ENCODE measurements at places on chromosomes 2 and 18.

DNA sequence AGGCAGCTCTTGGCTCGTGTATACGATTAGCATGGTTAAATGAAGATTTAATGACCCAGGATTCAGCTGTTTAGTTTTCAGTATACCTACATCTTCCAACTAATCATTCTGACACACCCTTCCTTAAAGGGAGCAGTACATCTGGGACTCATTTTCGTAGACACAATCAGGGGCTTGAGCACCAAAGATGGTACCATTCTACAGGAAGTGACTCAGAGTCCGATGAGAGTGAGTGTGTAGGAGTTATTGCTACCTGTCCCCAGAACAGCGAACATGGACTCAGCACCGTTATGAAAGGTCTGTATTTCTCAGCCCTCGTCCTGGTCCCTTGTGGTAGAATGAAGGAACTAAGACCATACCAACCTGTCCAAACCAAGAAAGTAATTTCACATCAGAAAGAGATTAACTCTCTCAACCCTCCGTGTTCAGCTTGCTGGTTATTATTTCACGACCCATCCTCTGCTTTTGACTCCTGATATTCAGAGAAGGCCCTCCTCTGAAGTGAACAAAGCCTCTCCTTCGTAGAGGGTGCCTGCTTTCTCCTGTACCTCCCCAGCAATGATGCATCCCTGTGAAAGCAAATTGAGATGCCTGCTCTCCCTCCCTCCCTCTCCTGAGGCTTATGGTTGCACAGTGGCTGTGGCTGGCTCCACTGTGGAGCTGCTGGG lies 214.8 kb downstream of the MTX2 start:
- H3K27me3 ChIP-seq: peaks cover 31% of the 10 kb centered on the region
- no peak overlapping the region for H3K4me3 ChIP-seq
- no peak for DNase-seq
- no peak overlapping the region for H3K27ac ChIP-seq
- no peaks in the 10 kb centered on the region for H3K4me1 ChIP-seq

DNA sequence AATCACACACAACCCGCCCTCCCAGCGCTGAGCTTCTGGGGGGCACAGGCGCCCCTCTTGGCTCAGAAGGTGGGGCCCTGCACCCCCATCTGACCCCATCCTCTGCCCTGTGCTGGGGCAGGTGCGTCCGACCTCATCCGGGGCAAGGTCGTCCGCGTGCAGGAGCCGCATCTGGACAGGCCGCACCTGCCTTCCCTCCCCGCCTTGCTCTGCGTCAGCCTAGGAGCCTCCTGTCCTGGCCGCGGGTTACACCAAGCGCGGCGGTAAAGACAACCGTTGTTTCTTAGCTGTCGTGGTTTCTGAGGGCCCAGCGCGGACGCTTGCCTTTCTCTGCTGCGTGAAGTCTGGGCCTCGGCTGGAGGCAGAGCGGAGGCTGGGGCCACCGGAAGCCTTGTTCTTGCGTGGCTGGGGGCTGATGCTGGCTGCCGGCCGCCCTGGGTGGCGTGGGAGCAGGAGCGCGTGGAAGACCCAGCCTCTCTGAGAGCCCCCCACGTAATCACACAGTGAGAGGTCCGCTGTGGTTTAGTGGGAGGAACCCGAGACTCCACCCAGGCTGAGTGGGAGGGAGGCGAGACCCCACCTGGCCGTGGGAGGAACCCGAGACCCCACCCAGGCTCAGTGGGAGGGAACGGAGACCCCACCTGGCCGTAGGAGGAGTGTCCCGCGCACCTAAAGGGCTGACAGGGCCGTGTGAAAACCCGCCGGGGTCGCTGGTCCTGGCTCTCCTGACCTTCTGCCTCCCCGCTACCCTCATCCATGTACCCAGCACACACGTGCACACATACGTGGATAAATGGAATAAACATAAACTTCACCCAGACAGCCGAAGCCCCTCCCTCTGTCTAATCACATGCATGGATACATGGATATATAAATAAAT lies 51.8 kb downstream of the KCNG2 start:
- H3K4me1 ChIP-seq: no peaks in the 10 kb centered on the region
- no peaks in the 10 kb centered on the region for H3K36me3 ChIP-seq
- no peak overlapping the region for H3K4me3 ChIP-seq
- H3K27me3 ChIP-seq: peaks cover 3% of the 10 kb centered on the region
- H3K27ac ChIP-seq: no peak overlapping the region

- H3K36me3 ChIP-seq: no peaks in the 10 kb centered on the region
- no peaks in the 10 kb centered on the region for H3K4me1 ChIP-seq
- H3K4me3 ChIP-seq: no peak overlapping the region
- H3K27ac ChIP-seq: no peak overlapping the region
- no peak for DNase-seq
Measured at GRCh38 chr2:14750433-14750832, 117.9 kb downstream of the LRATD1 start.

DNA sequence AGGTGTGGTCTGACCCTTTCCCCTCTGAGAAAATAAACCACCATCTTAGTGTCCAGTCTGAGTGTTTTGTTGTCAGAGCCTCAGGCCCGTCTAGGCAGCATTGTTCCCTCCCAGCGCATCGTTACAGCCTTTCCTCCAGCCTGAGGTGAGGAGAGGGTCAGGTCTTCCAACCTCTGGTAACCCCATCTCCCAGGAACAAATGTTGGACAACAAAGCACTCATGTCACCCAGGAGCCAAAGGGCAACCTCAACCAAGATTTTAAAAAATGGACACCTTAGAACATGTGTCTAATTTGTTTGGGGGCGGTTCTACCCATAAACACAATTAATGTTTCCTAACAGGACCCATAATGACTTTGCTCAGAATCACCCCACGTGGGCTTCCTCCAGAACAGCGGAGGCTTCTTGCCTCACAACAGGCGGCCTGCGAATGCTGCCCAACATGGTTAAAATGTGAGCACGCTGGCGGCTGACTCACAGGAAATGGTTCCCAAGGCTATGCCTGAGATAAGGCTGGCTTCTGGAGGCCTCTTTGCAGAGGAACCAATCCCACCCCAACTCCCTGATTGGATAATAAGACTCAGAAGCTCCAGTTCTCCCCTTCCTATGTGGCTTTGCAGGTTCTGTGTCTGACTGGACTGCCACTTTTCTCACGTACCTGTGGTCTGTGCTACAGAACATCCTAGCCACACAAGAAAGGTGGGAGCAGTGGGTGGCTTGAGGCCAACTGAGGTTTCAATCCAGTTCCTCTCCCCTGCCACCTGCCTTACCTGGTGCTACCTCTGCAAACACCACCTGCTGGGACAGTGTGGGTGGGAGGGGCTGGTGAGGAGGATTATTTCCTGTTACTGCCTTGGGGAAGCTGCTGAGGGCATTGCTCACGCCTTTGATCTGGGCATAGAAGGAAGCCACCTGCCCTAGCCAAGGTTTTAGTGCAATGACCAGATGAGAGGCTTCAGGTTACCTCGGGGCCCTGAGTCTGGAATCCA lies 108.8 kb downstream of the B3GNT2 start:
- DNase-seq: peak; percentile 75
- H3K4me3 ChIP-seq: peak overlapping the region; percentile 61
- H3K27me3 ChIP-seq: no peaks in the 10 kb centered on the region
- peaks cover 88% of the 10 kb centered on the region for H3K4me1 ChIP-seq
- H3K27ac ChIP-seq: peak overlapping the region; percentile 98

- H3K4me1 ChIP-seq: no peaks in the 10 kb centered on the region
- no peaks in the 10 kb centered on the region for H3K36me3 ChIP-seq
- DNase-seq: no peak
- H3K4me3 ChIP-seq: no peak overlapping the region
- peaks cover 10% of the 10 kb centered on the region for H3K27me3 ChIP-seq
Measured at GRCh38 chr2:170212625-170213280, 34.8 kb downstream of the MYO3B start.

- no peaks in the 10 kb centered on the region for H3K27me3 ChIP-seq
- no peak overlapping the region for H3K4me3 ChIP-seq
- H3K27ac ChIP-seq: no peak overlapping the region
- no peaks in the 10 kb centered on the region for H3K36me3 ChIP-seq
Measured at GRCh38 chr2:222194669-222195068, 104.1 kb downstream of the PAX3 start.

GRCh38 chr2:47230418-47230817 lies 75.3 kb upstream of the STPG4 start:
- peaks cover 4% of the 10 kb centered on the region for H3K4me1 ChIP-seq
- H3K4me3 ChIP-seq: no peak overlapping the region

GRCh38 chr2:179460181-179460929 lies 195.7 kb upstream of the SESTD1 start:
- H3K4me3 ChIP-seq: no peak overlapping the region
- no peaks in the 10 kb centered on the region for H3K36me3 ChIP-seq
- no peak overlapping the region for H3K27ac ChIP-seq
- no peaks in the 10 kb centered on the region for H3K4me1 ChIP-seq
- DNase-seq: no peak

DNA sequence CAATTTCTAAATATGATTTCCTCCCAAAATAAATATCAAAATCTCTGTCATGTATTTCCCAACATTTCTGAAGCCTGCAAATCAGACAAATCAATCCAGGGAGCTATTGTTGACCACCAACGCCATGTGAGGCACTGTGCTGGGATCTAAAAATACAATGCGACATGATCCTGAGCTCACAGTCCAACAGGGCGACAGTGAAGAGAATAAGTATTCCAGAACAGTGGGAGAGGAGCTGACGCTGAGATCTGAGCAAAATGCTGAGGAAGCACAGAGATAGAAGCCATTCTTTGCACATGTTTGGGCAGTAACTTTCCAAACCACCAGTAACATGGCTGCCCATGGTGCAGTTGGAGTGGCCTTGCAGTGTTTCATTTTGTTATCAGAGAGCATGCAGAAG lies 412.5 kb downstream of the LRATD1 start:
- peaks cover 4% of the 10 kb centered on the region for H3K27me3 ChIP-seq
- no peaks in the 10 kb centered on the region for H3K36me3 ChIP-seq
- no peak overlapping the region for H3K27ac ChIP-seq
- no peaks in the 10 kb centered on the region for H3K4me1 ChIP-seq

DNA sequence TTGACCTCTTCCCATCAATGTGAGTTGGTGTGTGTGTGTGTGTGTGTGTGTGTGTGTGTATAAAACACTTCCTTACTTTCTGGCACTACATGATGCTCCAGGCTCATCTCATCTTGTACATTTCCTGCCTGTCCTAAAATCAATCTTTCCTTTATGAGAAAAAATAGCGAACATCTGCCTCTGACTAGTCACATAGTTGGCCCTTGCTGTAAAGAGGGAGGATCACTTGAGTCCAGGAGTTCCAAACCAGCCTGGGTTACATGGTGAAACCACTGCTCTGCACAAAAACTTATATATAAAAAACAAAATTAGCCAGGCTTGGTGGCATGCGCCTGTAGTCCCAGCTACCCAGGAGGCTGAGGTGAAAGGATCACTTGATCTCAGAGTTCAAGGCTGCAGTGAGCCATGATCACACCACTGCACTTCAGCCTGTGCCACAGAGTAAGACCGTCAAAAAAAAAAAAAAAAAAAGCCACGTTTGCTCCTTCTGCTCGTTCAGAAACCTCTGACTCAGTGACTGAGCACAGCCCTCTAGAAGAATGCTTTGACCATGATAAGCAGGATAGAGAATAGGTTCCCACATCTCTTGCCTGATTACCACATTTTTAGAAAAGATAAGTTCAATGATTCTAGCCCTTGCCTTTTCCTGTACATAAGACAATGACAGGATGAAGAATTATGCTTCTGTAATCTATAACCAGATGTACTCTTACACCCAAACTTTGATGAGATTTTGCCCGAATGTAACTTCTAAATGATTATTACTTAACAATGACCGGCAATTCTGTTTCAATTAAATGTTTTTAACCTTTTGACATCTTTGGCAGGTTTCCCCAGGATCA lies 45.2 kb upstream of the ST3GAL5 start:
- H3K27me3 ChIP-seq: peaks cover 2% of the 10 kb centered on the region
- H3K27ac ChIP-seq: peak overlapping the region; percentile 42
- peaks cover 2% of the 10 kb centered on the region for H3K36me3 ChIP-seq
- peak; percentile 31 for DNase-seq
- peaks cover 32% of the 10 kb centered on the region for H3K4me1 ChIP-seq

DNA sequence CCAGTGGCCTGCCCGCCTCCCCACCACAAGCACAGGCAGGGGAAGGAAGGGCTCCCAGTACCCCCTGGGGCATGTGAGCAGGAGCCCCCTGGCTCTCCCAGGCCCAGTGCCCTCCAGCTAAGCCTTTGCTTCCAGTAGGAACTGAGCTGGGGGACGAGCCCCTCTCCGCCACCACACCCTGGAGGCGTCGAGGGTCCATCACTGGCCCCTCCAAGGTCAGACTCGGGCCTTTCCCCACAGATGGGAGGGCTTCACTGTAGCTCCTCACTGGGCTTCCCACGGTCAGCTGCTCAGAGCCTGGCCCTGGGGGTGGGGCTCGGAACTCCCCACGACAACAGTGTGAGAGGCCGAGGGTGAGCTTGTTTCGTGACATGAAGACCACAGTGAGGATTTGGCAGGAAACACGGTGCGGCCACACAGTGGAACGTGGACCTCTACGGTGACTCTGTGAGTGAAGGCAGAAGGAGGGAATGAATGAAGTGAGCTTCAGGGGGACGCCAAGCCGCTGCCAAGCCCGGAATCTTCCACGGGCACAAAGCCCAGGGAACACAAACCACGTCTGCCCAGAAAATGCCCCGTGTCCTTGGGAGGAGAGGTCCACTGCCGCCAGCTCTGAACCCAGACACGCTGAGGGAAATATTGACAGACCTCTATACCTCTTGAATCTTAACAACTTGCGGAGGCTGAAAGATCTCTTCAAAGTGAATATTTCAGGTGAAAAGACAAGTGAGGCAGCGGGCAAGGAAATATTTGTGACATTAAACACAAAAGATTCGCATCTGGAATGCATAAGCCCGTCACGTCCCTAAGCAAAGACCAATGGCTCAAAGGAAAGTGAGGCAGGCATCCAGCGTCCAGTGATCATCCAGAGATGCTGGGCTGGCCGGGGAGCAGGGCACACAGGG lies 144.8 kb upstream of the GPC1 start:
- DNase-seq: peak; percentile 9
- no peaks in the 10 kb centered on the region for H3K4me1 ChIP-seq
- no peaks in the 10 kb centered on the region for H3K27me3 ChIP-seq
- H3K27ac ChIP-seq: no peak overlapping the region
- H3K36me3 ChIP-seq: no peaks in the 10 kb centered on the region

- no peaks in the 10 kb centered on the region for H3K4me1 ChIP-seq
- H3K27me3 ChIP-seq: no peaks in the 10 kb centered on the region
Measured at GRCh38 chr18:45328811-45329210, 286.5 kb upstream of the SLC14A2 start.

GRCh38 chr18:36752929-36753865 lies 75.6 kb downstream of the TPGS2 start:
- no peak for DNase-seq
- H3K4me3 ChIP-seq: no peak overlapping the region
- no peak overlapping the region for H3K27ac ChIP-seq
- H3K4me1 ChIP-seq: no peaks in the 10 kb centered on the region
- H3K36me3 ChIP-seq: no peaks in the 10 kb centered on the region

- no peaks in the 10 kb centered on the region for H3K27me3 ChIP-seq
- no peak overlapping the region for H3K27ac ChIP-seq
- no peaks in the 10 kb centered on the region for H3K36me3 ChIP-seq
- H3K4me1 ChIP-seq: peaks cover 3% of the 10 kb centered on the region
Measured at GRCh38 chr2:52939250-52939649, 828.4 kb upstream of the CHAC2 start.

All from activated CD8-positive, alpha-beta T cell treated with anti-CD3 and anti-CD28 coated beads, Interleukin-2, amount 10 ng/mL, durations not matched to agents 7 days and 5 days (primary cell).